Activated T-helper 9 cell treated with anti-CD3 and anti-CD28 coated beads, Interleukin-2, amount 50 U/mL, for 16 hours (primary cell): ENCODE measurements at places on chromosomes 5 and 9.

- DNase-seq = no peak
Observed at GRCh38 chr5:36441280-36441679, 139.6 kb upstream of the RANBP3L start.

- DNase-seq = no peak
Observed at GRCh38 chr9:7844242-7844641, 44.7 kb upstream of the DMAC1 start.

GRCh38 chr5:125267636-125268248, 521.3 kb upstream of the ZNF608 start:
- DNase-seq = no peak

- no peak for DNase-seq
Observed at GRCh38 chr9:87880116-87880515, 2.6 kb upstream of the SPATA31E1 start.

- no peak for DNase-seq
Observed at GRCh38 chr5:62653864-62654575, 75.4 kb downstream of the LRRC70 start.
